ENCODE measurements at places on chromosomes 2 and 18. TPM values are rescaled to one million over a fixed set of nuclear protein-coding genes. Genes with fewer than 3 reads are reported as not detected.

DNA sequence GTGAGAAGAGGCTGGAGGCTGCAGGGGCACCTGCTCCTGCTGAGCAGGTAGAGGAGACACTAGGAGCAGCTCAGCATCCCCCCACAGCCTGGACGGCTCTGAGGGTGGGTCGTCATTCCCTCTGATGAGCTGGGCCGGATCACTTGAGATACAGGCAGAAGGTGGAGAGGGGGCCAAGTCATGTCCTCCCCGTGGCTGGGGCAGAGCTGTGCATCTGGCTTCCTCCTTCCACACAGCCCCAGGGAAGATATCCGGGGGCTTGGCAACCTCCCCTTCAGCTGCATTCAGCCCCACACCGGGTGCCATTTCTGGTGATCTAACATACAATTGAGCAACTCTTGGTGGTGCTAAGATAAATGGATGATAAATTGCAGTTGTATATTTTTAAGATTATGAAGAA, 236.9 kb downstream of the LDLRAD4 start:
- no peak for DNase-seq

- DNase-seq = no peak
Observed at GRCh38 chr2:177886824-177887223, 185.8 kb downstream of the PDE11A start.

GRCh38 chr2:164504253-164504652, 117.0 kb downstream of the GRB14 start:
- no peak for DNase-seq

The FOXD4L1 gene
- total RNA-seq = 0.96 TPM

The QPCT gene
- 37.6 TPM for total RNA-seq

GRCh38 chr2:43160778-43161177, 65.6 kb downstream of the ZFP36L2 start:
- no peak for DNase-seq

DNA sequence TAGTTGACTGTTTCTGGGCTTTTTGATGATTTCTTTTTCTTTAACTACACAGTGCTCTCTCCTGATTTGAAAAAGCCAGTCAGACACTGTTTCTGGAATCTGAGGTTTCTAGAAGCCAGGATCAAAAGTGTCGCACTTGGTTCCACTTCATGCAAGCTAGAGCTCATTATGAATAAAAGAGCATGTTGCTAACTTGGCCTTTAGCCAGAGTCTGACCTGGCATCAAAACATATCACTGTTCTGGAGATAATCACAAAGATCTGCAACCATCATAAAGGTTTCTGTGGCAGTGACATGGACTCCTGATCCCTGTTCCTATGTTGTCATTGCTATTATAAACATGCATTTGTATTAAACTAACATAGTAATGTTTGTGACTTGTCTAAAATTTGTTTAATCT, 76.1 kb upstream of the MAPRE2 start:
- DNase-seq = no peak

GRCh38 chr2:25743132-25743830, 69.9 kb upstream of the DTNB start:
- no peak for DNase-seq

The SLC30A3 gene
- total RNA-seq = 5.5 TPM

- peak; percentile 56 for DNase-seq
Observed at GRCh38 chr2:102181919-102182635, 4.7 kb upstream of the IL1RL2 start.

- no peak for DNase-seq
Observed at GRCh38 chr2:52343706-52344266, 1311.9 kb upstream of the NRXN1 start.

DNA sequence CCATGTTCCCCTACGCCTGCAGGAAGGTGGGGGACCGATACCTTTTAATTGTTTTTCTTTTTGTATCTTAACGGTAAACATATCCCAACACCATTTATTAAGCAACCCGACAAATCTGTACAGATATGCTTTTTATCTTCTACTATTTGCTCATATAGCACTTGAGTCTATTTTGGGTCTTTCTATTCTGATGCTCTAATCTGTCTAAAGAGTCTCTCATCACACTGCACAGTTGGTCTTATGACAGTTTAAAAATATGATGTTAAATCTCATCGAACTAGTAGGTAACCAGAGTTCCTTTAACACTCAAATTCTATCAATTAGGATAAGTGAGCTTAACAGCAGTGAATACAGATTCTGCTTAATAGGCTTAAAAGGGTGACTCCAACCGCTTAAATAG, 111.6 kb downstream of the SOCS6 start:
- no peak for DNase-seq

The MCM6 gene
- total RNA-seq = 11.8 TPM

DNA sequence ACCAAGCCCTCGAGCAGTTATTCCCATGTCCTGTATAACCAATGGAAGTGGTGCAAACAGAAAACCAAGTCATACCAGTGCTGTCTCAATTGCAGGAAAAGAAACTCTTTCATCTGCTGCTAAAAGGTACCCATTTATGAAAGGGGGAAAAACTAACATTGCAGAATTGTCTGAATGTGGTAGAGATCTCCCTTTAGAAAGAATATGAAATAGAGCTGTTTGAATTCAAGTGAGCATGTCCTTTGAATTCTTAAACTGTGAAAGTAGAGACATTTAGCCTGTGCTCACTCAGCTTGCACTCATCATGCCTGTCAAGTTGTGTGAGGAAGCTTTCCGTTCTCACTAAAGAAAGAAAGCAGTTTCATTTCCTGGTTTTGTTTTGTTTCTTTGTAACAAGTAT, 87.4 kb downstream of the EML4 start:
- peak; percentile 22 for DNase-seq

The RAX gene
- 3.4 TPM for total RNA-seq

GRCh38 chr2:102238778-102239177, 52.0 kb downstream of the IL1RL2 start:
- no peak for DNase-seq

The SPRED2 gene
- total RNA-seq = 4.8 TPM

The CERKL gene
- total RNA-seq = 5.8 TPM

DNA sequence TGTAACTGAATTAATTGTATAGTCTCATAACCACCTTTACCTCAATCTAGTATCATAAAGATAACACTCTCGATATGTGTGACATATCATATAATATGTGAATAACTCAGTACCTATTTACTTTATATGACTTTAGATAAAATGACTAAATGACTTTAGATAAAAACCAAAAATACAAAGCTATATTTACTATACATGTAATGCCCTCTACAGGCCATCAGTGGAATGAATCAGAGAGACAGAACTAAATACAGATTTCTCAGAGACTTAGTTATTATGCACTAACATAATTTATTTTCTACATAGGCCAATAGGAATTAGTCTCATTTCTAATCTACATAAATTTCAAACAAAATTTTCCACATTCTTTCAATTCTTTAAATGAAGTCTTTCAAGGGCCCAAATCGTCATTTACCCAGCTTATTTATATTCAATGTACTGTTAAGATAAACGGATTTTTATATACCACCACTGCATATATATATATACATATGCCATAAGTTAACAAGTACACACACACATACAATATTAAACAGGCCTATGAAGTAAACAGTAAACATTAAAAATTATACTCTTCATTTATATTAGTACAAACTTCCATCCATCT, 219.9 kb downstream of the EXOC6B start:
- DNase-seq = no peak

- DNase-seq = no peak
Observed at GRCh38 chr2:158782616-158783015, 12.5 kb upstream of the DAPL1 start.

GRCh38 chr2:239263669-239264491, 136.9 kb downstream of the HDAC4 start:
- DNase-seq = no peak

DNA sequence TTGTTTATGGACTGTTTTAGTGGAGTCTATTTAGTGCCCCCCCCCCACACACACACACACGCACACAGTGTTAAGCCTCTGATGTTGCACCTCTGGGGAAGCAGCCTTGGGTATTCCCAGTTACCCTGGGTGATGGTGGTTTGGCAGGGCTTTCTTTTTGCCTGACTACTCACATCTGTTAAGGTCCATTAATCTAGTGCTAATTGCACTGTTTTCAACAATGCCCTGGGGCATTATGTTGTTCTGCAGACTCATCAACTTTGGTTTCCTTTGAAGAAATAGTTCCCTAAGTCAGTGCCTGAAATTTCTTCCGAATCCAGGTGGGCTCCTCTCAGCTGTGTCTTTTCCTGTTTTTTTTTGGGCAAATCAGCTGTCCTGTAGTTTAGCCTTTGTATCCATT, 34.7 kb downstream of the SPOPL start:
- DNase-seq = no peak

- DNase-seq = peak; percentile 72
Observed at GRCh38 chr18:55354795-55355194, 233.2 kb downstream of the TCF4 start.

DNA sequence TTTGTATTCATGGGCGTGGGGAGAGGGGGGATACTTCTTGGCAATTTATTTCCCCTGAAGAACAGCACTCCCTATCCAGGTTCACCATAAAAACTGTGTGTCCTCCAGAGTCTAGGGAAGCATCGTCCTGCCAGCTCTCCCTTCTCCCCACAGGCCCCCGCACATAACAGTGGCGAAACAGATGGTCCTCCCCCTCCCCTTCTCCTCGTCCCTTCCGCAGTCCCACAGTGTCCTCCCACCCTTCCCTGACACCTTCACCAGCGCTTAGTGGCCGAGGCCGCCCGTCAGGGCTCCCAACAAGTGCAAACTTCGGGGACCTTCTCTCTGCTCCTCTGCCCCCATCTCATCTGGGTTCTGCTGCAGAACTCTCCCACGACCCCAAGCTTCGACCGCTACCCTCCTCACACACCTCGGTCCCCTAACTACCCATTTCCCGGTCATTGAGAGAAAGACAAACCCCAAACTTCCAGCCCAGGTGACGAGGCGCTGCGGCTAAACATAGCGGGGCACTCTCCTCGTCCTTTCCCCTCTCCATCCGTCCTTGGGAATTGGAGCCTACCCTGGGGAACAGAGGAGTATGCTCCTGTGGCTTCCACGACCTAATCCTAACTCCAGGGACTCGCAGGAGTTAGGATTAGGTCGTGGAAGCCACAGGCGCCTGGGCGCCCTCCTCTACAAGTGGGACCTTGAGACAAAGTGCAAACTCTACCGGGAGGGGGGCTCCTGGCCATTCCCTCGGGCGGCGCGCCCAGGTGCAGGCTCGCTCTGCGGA, 971 bp downstream of the ZNF385B start:
- no peak for DNase-seq

DNA sequence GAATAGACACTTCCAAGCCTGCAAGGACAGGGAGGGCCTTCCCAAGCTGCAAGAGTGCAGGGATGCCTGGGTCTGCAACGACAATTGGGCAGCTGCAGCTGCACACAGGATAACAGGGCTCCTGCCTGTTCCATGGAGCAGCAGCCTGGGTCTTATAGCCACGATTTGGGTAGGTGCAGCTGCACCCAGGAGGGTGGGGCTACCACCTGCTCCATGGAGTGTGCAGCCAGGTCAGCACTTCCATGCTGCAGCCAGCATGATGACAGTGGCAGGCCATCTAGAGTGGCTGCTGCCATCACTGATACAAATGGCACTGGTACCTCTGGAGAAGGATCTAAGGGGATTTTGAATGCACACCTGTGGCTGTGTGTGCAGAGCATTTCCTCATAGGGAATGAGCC, 528.5 kb downstream of the DSC3 start:
- no peak for DNase-seq

DNA sequence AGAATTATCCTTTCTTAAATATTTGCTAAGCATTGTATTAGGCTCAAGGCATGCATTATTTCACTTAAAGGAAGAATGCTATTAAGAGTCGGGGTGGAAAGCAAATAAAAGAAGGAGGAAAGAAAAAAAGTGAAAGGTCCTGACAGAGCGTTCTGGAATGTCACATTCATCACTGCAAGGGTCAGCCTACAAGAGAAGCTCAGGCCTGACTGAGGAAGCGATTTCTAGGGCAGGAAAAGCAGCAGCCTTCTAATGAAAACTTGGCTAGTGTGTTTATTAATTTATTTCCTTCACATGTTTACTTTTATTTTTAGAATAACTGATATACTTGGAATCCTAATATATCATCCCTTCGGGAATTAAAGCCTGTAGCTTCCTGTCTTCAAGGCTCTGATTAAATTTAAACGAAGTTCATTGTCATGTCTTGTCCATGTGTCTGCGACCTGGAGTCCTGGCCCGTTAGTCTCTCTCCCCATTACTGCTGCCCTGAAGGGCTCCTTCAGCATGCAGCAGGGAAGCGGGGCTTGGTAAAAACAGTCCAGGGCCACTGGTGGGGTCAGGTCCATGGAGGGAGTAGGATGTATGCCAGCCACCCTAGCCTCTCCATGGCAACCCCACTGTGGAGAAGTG, 119.2 kb upstream of the CCDC68 start:
- no peak for DNase-seq

The ALPI gene
- 2.9 TPM for total RNA-seq

The GCG gene
- 2.4 TPM for total RNA-seq

DNA sequence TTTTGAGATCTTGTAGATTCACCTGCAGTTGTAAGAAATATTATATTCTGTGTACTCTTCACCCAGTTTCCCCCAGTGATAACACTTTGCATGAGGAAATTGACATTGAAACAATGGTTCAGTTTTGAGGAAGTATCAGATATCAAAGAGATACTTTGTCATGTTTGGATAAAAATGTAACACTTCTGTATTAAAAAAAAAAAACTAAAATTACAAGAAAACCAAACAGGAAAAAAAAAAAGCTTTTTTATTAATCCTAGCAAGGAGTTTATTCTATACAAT, 204.0 kb downstream of the ARL4C start:
- no peak for DNase-seq

- no peak for DNase-seq
Observed at GRCh38 chr2:7992612-7993602, 688.9 kb upstream of the ID2 start.

GRCh38 chr2:237448171-237448570, 34.2 kb upstream of the COL6A3 start:
- DNase-seq = no peak

Measured in umbilical cord (tissue), 2 donors.